NCI-H510A treated with DMSO at 0.1 percent for 48 hours (cell line): ENCODE measurements at places on chromosomes 7 and 10.

- DNase-seq = no peak
Measured at GRCh38 chr7:17713584-17713983, 226.7 kb downstream of the SNX13 start.

GRCh38 chr10:22183771-22184461 lies 33.9 kb downstream of the EBLN1 start:
- DNase-seq = no peak

DNA sequence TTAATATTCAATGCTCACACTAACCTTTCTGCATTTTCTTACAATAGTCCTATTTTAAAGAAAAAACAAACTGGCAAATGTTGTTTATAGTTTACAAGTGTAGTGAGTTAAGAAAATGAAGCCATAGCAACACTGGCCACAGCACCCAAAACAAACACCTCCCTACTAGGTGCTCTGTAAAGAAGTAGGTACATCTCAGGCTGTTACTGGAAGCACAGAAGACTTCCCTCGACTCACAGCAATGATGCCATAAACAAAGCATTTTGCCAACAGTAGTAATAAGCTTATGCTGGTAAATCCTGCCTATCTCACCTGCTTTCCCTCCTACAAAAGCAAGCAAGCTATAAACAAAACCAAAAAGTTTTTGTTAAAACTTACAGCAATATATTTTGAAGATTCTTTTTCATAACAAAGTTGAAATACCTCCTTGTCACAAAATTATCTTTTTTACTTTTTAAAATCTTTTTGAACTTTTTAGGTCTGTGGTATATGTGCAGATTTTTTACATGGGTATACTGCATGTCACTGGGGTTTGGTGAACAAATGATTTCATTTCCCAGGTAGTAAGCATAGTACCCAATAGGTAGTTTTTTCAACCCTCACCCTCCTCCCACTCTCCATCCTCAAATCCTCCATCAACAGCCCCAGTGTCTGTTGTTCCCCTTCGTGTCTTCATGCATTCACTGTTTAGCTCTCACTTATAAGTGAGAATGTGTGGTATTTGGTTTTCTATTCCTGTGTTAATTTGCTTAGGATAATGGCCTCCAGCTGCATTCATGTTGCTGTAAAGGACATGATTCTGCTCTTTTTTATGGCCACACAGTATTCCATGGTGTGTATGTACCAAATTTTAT lies 28.4 kb downstream of the COA1 start:
- DNase-seq = no peak

DNA sequence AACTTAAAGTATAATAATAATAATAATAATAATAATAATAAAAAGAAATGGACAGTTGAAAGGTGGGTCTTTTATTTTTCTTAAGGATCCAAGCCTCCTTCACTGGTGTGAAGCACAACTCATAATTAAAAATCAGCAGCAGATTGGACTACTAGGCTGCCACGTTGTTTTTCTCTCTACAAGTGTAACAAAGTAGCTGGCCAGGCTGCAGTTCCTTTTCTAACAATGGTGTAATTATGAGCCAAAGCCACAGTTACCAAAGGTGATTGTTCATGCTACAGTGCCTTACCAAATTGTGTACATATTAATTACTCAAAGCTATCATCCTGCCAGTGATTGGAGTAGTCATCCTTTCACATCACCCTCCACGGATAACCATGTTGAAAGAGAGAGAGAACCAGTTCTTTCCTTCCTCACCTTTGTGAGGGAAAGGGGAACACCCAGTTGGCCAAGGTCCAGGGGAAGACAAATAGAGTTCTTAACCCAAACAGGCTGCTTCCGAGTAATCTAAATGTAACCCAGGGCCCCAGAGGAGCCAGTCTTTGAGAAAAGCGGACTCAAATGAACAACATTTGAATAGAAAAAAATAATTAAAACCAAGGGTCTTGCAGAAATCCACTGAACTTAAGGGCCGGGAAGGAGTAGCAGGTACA lies 86.3 kb upstream of the NPS start:
- peak; percentile 47 for DNase-seq

GRCh38 chr10:33122014-33122809 lies 164.2 kb upstream of the ITGB1 start:
- DNase-seq = no peak

DNA sequence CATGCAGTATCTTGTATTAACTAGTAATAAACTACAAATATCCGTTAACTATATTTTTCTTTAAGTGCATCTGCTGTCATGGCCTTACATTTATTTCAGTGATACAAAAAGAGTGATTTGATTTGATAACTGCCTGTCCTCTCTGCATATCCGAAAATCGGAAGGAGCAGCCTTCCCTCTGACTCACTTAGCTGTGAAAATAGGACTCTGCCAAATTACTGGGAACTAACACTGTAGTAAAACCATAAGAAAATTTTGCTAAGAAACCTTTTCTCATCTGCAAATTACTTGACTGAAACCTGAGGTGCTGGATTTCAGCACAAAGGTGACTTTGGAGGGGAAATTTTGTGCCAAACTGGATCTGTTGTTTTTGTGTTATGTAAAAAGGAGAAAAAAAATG lies 176.6 kb upstream of the MKLN1 start:
- DNase-seq = no peak

DNA sequence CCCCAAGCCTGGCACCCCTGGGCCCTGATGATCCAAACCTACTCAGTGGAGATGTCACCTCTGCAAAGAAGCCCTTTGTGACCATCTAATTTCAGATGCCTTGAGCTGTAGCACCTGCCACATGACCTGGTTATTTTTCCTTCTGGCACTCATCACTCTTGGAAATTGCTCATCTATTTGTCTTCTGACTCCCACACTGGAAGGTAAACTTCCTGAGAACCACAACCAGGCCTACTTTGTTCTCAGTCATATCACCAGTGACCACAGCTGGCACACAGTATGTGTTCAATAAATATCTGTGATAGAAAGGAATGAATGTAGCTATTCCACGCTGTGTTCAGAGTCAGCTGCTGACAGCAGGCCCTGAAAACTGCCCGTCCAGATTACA lies 97.1 kb downstream of the SH3PXD2A start:
- DNase-seq = peak; percentile 41

DNA sequence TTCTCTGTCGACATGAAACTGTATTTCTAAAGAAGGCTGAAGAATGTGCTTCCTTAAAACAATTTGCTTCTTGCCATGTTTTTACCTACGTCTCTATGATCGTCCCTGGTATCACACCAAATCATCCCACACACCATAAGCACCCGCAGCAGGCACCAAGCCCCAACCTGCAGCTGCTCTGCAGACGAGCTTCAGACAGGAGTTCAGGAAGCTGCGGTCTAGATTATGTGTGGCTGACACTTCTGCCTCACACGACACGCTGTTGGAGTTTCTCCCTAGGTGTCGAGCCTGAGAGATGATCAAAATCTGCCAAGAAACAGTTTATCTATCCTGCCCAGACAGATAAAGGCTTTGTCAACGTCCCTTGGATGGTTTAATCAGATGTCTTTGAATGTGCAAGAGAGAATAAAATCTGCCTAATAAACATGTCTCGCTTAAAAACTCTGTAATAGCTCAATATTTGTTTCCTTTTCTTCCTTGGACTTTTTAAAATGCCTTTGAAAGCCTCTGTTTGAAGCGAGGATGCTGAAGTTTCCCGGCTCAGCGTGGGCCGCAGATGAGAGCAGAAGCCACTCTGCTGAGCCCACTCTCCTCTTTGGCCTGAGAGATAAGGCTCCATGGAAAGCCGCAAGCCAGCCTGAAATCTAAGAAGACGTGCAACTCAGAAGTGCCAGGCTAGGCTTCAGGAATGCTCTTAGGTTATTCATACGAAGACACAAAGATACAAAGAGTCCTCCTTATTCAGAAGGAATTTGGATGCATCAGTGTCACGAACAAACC lies 158.3 kb upstream of the PFKP start:
- DNase-seq = no peak

GRCh38 chr10:106863549-106863948 lies 301.0 kb downstream of the SORCS1 start:
- DNase-seq = no peak

- no peak for DNase-seq
Measured at GRCh38 chr10:97590082-97590747, 694 bp downstream of the C10orf62 start.

GRCh38 chr7:128672927-128673517 lies 930 bp downstream of the GARIN1A start:
- peak; percentile 0 for DNase-seq

- no peak for DNase-seq
Measured at GRCh38 chr10:29244978-29245377, 43.9 kb upstream of the LYZL1 start.

DNA sequence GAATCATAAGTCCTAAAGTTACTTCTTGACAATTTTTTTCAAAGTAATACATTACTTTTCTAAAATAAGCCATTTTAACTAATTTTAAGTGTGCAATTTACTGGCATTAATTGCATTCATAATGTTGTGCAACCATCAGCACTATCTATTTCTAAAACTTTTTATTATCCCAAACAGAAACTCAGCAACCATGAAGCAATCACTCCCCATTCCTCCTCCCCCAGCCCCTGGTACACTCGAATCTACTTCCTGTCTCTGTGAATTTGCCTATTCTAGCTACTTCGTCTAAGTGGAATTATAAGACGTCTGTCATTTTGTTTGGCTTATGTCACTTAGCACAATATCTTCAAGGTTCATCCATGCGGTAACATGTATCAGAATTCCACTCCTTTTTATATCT lies 84.9 kb downstream of the MKX start:
- DNase-seq = no peak

DNA sequence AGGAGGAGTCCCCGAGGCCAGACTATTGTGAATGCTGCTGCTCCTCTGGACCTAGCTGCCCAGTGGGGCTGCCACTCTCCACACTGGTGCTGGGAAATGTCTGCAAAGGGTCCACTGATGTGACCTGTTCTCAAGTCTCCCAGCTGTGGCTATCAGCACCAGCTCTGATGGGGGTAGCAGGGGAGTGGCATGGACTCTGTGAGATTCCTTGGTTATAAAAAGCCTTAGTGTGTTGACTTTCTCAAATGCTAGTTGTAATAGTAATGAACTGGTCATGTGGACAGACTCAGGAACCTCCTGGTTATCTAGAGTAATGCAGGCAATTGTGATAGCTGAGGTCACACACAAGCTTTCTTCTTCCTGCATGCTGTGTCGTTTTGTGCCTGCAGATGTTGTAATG lies 34.1 kb upstream of the ARMC3 start:
- DNase-seq = no peak

DNA sequence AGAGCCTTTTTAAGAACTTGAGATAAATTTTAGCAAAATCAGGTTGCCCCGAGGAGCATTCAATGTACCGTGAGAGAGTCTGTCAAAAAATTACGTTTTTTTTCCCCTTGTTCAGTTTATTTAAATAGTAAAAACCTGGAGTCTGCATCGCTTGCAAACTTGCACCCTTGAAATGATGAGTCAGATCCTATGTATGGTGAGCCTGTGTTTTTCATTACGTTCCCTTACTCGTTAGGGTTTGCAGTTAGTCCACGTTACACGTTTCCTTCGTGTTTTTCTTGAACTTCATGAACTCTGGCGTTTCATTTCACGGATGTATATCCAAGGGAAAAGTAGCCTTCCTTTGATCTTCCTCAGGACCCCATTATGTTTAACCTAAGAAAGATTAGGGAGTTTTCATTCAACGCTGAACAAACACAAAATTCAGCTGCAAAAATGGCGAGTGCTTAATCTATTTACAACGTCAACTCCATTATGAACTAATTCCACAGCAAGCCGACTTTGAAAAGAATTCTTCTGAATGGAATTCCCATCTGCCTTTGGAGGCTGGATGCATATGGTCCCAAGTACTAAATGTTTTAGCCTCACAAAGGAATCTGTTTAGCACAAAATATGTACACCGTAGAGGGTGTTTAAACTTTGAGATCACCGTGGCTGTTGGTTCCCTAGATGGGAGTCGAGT lies 182.4 kb downstream of the MYOF start:
- no peak for DNase-seq

DNA sequence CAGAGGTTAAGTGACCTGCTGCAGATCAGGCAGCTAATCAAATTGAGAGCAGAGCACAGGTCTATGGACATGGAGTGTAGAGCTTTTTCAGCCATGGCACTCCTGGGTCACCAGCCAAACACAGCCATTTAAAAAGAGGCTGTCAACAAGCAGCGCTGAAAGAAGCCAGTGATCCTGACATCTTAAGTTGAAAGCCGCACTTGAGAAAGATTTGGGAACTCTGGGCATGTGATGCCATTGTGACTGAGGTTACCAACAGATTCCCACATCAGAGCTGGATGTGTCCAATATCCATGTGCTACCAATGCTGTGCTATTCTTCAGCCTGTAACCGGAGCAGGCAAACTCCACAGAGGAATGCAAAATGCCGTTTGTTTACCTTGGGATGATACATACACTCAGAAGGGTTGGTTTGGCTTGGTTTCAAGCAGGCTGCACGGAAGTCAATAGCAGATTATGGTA lies 56.2 kb upstream of the ABLIM1 start:
- DNase-seq = peak; percentile 89

DNA sequence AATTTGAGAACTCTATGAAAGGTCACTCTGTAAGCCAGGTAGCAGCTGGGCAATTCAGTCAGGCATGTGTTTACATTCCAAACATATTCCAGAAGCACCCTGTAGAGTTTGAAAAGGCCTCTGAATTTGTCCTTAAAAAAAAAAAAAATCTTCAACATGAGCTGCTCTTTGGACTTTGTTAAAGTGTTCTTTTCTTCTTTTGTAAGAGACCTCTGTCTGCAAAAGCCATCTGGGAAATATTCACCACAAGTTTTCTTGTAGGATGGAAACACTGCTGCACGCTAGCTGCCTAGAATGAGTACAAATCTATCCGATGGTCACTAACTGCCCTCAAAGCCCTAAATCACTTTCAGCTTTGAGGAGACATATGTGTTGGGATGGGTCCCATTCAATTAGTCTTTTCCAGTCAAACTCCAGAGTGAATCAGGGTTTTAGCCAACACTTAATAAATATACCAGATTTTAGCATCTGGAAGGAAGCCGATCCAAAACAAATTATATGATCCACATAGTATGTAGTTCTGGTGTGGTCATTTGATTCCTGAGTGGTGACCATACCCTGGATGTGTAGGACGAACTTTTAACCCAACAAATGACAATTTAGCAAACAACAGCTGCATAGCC lies 85.9 kb downstream of the CD36 start:
- no peak for DNase-seq

DNA sequence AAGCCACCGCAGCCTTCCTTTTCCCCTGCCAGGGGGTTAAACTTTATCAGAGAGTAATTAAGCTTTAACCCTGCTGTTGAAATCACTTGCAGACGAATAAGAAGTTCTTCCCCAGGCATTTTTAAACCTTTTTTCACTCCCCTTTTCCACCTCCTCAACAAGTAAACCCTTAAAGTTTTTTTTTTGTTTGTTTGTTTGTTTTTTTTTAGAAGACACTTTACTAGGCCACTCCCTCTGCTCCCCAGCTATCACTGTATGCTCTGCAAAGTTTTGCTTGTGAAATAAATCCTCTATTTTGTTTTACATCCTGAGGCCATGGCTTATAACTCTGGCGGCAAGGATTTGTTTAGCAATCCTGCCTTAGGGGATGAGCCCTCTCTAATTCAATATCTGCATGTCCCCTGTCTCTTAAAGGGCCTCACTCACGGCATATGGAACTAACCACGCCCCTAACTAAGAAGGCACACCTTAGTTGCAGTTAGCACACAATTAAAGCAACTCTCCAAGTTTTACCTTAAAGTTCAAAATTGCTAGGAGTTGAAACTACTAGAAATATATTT lies 1354.7 kb upstream of the LRRTM3 start:
- DNase-seq = peak; percentile 34
